ENCODE measurements at places on chromosomes 12 and 14. TPM values are rescaled to one million over a fixed set of nuclear protein-coding genes. Genes with fewer than 3 reads are reported as not detected.

Gene DLK1
- 0.15 TPM for total RNA-seq

Gene FUT8
- 32.1 TPM for total RNA-seq

Gene RCOR1
- total RNA-seq = 6.2 TPM

Gene FAM181A
- total RNA-seq = not detected

Gene CLECL1
- total RNA-seq = not detected

Gene UBE3B
- total RNA-seq = 47.4 TPM

Gene AKAP5
- 0.17 TPM for total RNA-seq

Gene NOXRED1
- total RNA-seq = not detected

Gene ANG
- 7.9 TPM for total RNA-seq

Gene MUCL1
- not detected for total RNA-seq

Gene SOAT2
- under 0.01 TPM for total RNA-seq

Gene PRB2
- not detected for total RNA-seq

Gene CMA1
- total RNA-seq = not detected

Gene CHD8
- total RNA-seq = 35.8 TPM

Gene CLEC4A
- not detected for total RNA-seq

Gene FGF6
- total RNA-seq = not detected

Gene ART4
- not detected for total RNA-seq

Gene KCNH3
- total RNA-seq = 2.2 TPM

Gene TSPAN19
- total RNA-seq = under 0.01 TPM

Gene CLEC9A
- total RNA-seq = not detected

Gene DDX54
- 55.3 TPM for total RNA-seq

Gene SMCO2
- total RNA-seq = not detected

Gene MYO1H
- not detected for total RNA-seq

Gene KLRB1
- total RNA-seq = not detected

Gene ZC3H14
- 40.6 TPM for total RNA-seq

Gene CLEC6A
- not detected for total RNA-seq

Gene CLEC4C
- total RNA-seq = not detected

Gene MDGA2
- under 0.01 TPM for total RNA-seq

Gene KIF5A
- 0.45 TPM for total RNA-seq

Gene SYCP3
- total RNA-seq = 0.50 TPM

Gene CNTN1
- total RNA-seq = under 0.01 TPM

Gene CLEC2A
- not detected for total RNA-seq

Gene UNG
- total RNA-seq = 78.5 TPM

Gene PDE3A
- total RNA-seq = 0.34 TPM

Gene LRP1
- total RNA-seq = 29.8 TPM

Gene NID2
- 85.0 TPM for total RNA-seq

Gene PIWIL1
- not detected for total RNA-seq

Gene C12orf56
- total RNA-seq = not detected
